ENCODE measurements at places on chromosomes 6 and 20. TPM values are rescaled to one million over a fixed set of nuclear protein-coding genes. Genes with fewer than 3 reads are reported as not detected.

BPIFB1 gene
- not detected for total RNA-seq

CDH4 gene
- total RNA-seq: 0.98 TPM

RBBP8NL gene
- total RNA-seq: not detected

TNXB gene
- under 0.01 TPM for total RNA-seq

GRCh38 chr20:37917461-37917860, 14.5 kb downstream of the VSTM2L start:
- DNase-seq: no peak

DNA sequence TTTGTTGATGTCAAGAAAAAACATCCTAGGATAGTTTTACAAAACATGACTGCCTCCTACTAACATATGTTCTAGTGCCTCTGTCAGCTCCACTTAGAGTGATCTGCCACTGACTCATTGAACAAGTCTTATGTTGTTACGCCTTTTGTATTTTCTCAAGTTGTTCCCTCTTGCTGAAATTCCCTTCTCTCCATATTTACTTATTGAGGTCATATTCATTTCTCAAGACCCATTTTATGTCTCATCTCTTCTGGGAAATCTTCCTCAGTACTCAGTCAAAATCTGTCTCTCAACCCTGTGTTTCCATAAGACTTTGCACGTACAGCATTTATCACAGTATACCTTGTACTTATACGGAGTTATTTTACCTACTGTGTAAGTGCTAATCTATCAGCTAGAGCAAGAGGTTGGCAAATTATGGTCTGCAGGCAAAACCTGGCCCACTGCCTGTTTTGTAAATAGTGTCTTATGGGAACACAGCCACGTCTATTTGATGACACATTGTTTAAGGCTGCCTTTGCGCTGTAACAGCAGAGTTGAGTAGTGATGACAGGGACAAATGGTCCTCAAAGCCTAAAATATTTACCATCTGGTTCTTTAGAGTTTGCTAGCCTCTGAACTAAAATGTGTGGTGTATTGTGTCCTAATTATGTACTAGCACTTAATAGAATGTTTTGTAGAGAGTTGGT, 83.4 kb downstream of the ADGRB3 start:
- peak; percentile 25 for DNase-seq
